ENCODE measurements at places on chromosomes 12 and 14. TPM values are rescaled to one million over a fixed set of nuclear protein-coding genes. Genes with fewer than 3 reads are reported as not detected.
A peak's percentile ranks its signal among the peaks of the same experiment; 100 is the strongest.

- no peak for DNase-seq
Observed at GRCh38 chr14:59688224-59689170, 111.9 kb upstream of the CCDC175 start.

- no peak for DNase-seq
Observed at GRCh38 chr14:93120517-93120916, 4.8 kb upstream of the ITPK1 start.

DNA sequence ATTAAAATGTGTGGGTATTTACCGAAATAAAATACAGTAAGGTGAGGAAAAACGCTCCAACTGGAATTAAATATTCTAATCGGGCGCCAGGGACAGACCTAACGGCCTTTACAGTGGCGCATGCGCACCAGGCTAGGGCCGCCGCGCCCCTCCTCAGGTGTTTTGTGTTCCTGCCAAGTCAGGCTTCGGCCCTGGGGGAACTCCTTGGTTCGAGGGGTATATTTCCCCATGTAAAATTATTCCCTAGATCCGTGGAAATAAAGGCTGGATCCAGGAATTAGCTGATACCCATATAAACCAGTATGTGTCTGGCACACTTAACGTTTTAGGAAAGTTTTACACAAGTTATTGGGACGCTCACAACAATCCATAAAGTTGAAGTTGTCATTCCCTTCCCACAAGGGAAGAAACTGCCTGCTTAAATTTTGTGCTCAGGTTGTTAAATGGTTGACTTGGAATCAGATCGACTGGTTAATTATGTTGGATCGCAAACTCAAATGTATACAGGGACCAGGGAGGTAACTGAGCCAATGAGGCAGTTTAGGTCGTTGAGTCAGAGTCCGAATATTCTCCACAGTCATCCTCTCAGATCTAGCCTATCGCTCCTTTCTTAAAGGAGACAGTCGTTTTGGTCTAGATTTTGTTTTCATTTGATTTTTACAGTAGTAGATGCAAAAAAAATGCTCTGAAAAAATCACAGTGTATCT, 621 bp upstream of the ANAPC7 start:
- DNase-seq: peak; percentile 21

- no peak for DNase-seq
Observed at GRCh38 chr14:61344437-61345150, 23.2 kb downstream of the PRKCH start.

- DNase-seq: no peak
Observed at GRCh38 chr12:70809887-70810286, 110.7 kb downstream of the PTPRR start.

GRCh38 chr12:68119724-68120211, 39.8 kb downstream of the IFNG start:
- peak; percentile 24 for DNase-seq

GRCh38 chr14:102828151-102828550, 50.9 kb downstream of the TRAF3 start:
- DNase-seq: no peak

DNA sequence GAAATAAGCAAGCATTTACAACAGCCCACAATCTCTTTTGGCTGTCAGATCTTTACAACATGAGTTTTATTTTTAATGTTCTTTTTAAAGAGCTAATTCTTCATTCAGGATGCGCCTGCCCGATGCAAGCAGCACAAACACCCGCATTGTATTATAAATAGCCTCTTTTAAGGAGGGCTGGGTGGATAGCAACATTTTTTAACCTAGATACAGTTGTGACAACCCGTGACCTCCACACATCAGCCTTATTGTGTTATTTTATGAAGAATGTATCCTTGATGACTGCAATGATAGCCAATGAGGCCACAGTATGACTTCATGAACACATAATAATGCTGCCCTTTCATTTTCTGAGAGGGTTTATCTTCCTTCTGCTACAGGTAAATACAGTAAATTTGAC, 173.7 kb downstream of the FOXN3 start:
- DNase-seq: no peak

- DNase-seq: no peak
Observed at GRCh38 chr12:85872497-85873091, 1.5 kb upstream of the NTS start.

- no peak for DNase-seq
Observed at GRCh38 chr14:23695664-23695999, 59.5 kb downstream of the DHRS2 start.

DNA sequence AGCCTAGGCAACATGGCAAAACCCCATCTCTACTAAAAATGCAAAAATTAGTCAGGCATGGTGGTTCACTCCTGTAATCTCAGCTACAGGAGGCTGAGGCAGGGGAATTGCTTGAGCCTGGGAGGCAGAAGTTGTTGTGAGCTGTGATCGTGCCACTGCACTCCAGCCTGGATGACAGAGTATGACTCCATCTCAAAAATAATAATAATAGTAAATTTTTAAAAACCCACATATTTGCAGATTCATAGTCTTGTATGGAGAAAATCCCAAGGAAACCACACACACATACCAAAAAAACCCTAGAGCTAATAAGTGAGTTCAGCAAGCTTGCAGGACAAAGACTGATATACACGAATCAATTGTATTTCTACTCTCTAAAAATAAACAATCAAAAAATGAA, 19.0 kb upstream of the MTHFD1 start:
- DNase-seq: no peak

DNA sequence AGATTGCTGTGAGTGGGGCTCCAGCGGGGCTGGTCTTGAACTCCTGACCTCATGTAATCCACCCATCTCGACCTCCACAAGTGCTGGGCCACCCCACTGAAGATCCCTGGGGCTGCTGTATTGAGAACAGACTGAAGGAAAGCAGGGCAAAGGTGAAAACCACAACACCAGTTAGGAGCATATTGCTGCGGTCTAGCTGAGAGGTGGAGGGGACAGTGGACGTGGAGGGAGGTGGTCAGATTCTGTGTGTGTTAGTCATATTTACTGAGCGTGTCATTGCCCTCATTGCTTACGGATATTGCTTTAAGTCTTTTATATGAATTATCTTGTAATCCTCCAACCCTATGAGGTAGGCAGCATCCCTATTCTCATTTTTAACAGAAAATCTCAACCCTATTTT, 69.0 kb upstream of the OVCH1 start:
- no peak for DNase-seq

AVPR1A gene
- total RNA-seq: 7.6 TPM

APOF gene
- total RNA-seq: not detected

RTN1 gene
- total RNA-seq: 870 TPM
